ENCODE measurements at places on chromosomes 7 and 10.

- DNase-seq = peak; percentile 51
Measured at GRCh38 chr10:104328896-104329710, 9.2 kb downstream of the ITPRIP start.

- DNase-seq = no peak
Measured at GRCh38 chr10:28298951-28299350, 3.9 kb downstream of the MPP7 start.

DNA sequence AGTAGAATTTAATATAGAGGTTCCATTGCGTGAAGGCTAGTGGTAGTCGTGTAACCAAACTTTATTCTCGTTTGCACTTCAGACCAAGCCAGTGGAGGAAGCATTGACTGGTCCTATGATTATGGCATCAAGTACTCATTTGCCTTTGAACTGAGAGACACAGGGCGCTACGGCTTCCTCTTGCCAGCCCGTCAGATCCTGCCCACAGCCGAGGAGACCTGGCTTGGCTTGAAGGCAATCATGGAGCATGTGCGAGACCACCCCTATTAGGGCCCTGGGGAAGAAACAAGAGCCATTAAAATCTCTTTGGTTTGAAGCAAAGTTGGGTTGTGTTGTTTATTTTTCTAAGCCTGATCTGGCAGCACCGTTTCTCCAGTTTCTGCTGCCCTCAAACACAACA is 3.5 kb upstream of the CPA4 start:
- DNase-seq = no peak

- no peak for DNase-seq
Measured at GRCh38 chr7:34220506-34221185, 315.3 kb downstream of the BMPER start.

- no peak for DNase-seq
Measured at GRCh38 chr7:53541475-53541874, 506.0 kb downstream of the POM121L12 start.

DNA sequence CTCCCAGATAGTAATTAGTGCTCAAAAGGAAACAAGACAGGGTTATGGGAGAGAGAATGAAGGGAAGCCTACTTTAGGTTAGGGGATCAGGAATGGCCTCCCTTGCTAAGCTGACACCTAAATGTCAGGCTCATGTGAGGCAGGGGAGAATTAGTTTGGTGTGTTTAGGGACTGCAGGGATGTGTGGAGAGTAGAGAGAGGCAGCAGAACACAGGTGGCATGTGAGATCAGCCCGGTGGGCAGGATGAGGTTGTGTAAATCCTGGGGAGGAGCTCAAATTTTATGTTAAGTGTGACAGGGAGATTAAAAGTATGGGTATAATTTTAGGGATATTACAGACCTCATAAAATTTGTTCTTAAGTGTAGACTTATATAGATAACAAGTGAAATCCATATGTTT is 56.2 kb upstream of the ZNF438 start:
- DNase-seq = no peak

DNA sequence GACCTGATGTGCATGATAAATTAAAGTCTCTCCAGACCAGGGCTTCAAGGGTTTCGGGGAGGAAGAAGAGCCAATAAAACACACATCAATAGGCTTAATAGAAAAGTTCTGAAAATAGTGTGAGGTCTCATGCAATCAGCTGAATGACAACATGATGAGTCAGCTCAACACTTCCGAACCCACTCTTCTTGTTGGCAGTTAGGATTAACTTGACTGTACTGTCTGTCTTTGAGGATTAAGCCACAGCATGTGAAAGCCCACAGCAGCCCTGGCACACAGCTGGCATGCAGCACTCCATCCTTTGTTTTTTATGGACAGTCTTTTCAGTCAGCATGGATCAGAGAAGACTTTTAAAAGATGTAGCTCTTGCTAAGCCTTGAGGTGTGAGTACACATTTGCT is 526.9 kb upstream of the VSTM2A start:
- no peak for DNase-seq

- no peak for DNase-seq
Measured at GRCh38 chr10:49689882-49690510, 10.5 kb downstream of the C10orf53 start.

- DNase-seq = no peak
Measured at GRCh38 chr10:35363587-35363986, 27.3 kb downstream of the CCNY start.

GRCh38 chr10:78770167-78771090 is 298.3 kb upstream of the ZMIZ1 start:
- no peak for DNase-seq

DNA sequence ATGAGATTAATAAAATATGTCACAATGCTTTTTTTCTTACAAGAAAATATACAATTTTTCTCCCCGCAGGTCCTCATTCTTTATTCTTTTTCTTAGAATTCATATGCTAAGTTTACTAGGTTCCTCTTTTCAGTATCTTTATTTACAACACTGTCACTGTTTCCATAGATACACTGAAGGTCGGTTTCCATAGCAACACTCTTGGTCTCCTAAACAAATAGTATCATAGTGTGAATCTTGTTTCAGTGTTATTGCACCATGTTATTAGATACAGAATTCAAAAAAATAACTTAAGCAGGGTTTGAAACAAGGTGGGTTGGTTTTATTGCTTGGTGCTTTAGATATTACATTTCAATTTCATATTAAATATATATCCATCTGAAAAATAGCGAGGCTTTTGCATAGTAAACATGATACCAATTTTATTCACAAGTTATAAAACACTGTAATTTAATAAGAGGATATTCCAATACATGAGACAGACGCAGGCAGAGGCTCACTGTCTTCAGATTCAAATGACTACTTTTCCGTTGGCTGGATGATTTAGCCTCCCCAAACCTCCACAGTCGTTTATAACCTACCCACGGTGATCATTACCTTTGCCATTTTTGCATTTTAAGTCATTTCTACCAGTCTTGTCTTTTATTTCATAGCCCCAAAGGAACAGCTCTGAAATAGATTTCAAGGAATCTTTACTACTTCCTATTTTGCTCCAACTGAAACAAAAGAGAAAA is 88.9 kb upstream of the KLF6 start:
- DNase-seq = peak; percentile 75

- no peak for DNase-seq
Measured at GRCh38 chr7:157276091-157276561, 60.7 kb upstream of the DNAJB6 start.

- no peak for DNase-seq
Measured at GRCh38 chr7:37901890-37902524, 14.6 kb downstream of the SFRP4 start.

- DNase-seq = peak; percentile 97
Measured at GRCh38 chr10:11874568-11875493, 51.7 kb downstream of the PROSER2 start.

- DNase-seq = no peak
Measured at GRCh38 chr7:45897042-45897690, 8.9 kb downstream of the IGFBP1 start.

DNA sequence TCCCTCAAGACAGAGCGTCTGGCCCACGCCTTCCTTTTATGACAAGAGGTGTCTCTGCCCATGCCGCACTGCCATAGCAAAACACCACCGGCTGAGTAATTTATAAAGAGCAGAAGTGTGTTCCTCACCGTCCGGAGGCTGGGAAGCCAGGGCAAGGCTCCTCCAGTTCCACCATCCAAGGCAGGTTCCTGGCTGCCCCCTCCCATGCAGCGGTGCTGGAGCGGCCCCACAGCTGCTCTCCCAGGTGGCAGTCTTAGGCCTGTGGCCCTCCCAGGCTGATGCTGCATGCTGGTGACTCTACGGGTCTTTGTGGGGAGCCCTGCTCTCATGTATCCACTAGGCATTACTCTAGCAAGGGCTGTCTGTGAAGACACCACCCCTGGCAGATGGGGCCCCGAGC is 113.1 kb downstream of the TCERG1L start:
- no peak for DNase-seq

GRCh38 chr7:26193432-26194207 is 6.9 kb downstream of the HNRNPA2B1 start:
- DNase-seq = no peak

DNA sequence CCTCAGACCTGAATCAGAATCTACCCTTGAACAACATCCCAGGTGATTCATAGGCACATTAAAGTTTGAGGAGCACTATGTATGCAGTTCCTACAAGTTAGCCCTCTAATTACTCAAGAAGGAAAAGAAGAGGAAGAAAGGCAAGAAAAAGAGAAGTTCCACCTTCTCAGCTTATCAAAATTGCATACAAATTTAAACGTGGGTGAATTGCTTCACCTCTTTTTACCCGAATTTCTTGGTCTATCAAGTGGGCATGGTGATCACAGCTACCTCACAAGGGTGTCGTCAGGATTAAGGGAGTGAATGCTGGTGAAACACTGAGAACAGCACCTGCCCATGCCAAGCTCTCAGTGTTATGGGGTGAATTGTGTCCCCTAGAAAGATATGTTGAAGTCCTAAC is 43.8 kb upstream of the PAPSS2 start:
- no peak for DNase-seq

DNA sequence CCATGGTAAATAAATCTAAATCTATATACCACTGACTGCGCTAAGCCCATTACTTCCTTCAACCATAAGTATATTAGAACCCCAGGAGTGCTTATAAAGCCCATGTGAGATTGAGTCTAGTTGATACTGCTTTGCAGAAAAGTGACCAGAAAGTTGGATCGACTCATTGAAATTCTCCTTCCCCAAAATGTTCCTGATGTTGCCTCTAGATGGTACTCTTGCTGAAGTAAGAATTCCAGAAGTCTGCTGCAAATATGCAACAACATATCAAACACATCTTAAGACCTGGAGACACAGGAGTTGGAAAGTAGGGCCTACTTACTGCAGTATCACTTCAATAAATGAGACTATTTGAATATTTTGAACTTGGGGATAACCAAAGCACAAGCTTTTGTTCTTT is 550.8 kb downstream of the IPMK start:
- DNase-seq = no peak

- peak; percentile 25 for DNase-seq
Measured at GRCh38 chr10:133394801-133395221, 854 bp downstream of the MTG1 start.

DNA sequence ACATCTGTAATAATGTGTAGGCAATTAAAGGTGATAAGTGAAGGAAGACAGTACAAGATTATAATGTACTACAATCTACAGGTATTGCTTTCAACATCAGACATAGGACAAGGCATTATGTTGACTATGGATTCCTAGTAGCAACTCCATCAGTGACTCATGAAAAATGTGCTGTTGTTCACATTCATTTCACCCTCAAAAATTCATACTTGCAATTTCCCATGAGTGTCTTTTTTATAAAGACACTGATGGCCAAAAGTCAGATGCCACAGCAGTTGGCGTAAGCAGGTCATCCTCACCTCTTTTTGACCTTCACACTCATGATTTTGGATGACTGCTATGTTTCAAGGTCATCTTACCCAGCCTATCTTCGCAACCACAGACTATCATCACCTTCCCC is 100.0 kb upstream of the AMPH start:
- no peak for DNase-seq

- no peak for DNase-seq
Measured at GRCh38 chr7:68692511-68692910, 905.8 kb upstream of the AUTS2 start.

GRCh38 chr10:23826421-23826820 is 382.5 kb upstream of the KIAA1217 start:
- peak; percentile 2 for DNase-seq

GRCh38 chr7:151456276-151456675 is 16.3 kb upstream of the CRYGN start:
- no peak for DNase-seq

- DNase-seq = peak; percentile 23
Measured at GRCh38 chr7:50641442-50642405, 76.5 kb upstream of the DDC start.

GRCh38 chr10:100621360-100622205 is 85.8 kb downstream of the HIF1AN start:
- no peak for DNase-seq

DNA sequence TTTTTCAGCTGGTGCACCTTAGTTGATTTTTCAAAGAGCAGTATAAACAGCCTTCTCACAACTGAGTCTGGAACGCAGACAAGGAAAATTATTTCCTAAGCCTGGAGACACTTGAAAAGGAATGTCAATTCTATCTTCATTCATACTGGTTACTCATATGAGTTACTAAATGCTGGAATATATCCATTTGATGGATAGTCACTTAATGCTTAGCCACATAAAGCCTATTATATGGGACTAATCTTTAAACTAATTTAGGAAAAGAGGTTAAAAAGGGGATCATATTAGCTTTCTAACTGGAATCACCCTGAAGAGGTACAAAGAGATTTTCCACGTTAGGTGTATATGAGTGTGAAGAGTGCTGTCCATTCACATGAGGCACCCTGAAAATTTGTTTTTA is 1.7 kb upstream of the HOXA4 start:
- DNase-seq = no peak

GRCh38 chr7:36400036-36400435 is 10.4 kb downstream of the ANLN start:
- DNase-seq = no peak

- DNase-seq = no peak
Measured at GRCh38 chr7:37394158-37394557, 54.5 kb downstream of the ELMO1 start.

DNA sequence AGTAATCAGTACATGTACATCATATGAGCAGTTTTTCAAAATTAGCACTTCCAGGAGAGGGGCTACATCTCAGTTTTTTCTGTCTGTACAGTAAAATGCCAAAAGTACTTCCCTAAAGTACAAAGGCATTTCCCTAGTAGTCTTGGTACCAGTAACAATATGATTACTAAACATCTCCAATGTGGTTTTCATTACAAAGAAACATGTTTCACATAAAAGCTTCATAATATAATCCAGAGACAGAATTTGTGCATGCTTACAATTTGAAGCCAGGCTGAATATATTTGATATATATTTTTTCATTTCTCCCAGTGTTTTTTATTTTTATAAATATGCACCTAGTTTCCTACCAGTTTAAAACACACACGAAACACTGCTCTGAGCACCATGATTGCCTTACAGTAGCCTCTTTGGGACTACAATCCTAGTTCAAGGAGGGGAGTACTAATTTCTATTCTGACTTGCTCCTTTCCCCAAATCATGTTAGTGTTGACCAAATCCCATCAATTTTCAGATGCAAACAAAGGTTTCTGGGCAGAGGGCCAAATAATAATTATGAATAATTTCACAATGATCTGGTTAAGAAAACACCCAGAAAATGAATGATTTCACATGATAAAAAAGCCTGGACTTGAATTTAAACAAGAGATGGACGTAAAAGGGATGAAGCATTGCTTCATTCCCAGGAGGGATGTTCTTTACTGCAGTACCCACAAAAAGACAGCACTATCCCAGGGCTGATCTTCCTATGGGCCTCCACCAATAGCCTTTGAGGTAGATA is 201.3 kb downstream of the SLC25A13 start:
- DNase-seq = no peak
